ENCODE measurements at places on chromosomes 13 and 19.

DNA sequence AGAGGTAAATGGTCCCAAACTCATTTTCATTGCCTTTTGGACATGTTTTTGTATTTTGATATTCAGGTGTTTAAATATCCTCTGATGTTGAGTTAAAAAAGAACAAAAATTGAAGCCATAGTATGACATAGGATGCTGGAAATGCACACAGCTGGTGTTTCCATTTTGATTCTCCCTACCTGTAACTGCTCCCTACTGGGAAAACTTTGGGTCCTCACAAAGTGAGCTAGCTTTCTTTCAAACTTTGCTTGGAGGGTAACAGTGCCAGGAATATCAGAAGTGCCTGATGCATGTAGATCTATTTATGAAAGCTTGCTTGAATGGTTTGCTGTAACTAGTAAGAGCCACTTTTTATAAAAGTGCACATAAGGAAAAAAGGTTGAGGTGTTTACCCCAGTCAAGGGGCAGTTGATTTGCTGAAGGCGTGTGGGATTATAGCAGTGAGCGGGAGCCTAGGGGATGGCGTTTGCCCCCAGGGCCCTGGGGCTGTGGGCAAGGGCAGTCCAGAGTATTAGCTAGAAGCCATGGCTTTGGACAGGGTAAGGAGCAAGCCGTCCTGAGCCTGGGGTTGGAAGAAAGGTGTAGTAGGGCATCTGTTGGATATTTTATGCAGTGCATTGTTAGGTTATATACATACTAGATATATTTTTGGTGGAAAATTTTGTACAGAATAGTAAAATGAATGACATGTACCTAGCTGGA lies 4.3 kb downstream of the RPS9 start:
- DNase-seq: no peak

DNA sequence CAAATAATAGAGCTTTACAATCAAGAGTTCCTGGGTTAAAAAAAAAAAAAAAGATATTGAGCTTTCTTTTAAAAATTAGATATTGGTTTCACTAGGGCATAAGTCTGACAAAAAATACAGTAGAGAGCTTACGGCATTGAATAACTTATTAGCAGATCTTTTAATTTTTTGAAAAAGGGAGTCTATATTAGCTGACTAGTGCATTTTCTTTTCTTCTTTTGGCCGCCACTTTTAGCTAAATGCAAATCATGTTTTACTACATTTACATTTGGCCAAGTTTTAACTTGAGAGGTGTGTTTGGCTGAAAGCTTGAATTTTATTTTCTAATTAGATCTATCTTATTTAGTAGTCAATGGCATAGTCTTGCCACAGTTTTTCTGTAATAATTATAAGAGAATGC lies 43.4 kb downstream of the SPRY2 start:
- DNase-seq: no peak

GRCh38 chr13:47100214-47100853 lies 203.5 kb upstream of the HTR2A start:
- no peak for DNase-seq

- DNase-seq: no peak
Observed at GRCh38 chr19:50051964-50052363, 26.2 kb downstream of the ZNF473 start.

DNA sequence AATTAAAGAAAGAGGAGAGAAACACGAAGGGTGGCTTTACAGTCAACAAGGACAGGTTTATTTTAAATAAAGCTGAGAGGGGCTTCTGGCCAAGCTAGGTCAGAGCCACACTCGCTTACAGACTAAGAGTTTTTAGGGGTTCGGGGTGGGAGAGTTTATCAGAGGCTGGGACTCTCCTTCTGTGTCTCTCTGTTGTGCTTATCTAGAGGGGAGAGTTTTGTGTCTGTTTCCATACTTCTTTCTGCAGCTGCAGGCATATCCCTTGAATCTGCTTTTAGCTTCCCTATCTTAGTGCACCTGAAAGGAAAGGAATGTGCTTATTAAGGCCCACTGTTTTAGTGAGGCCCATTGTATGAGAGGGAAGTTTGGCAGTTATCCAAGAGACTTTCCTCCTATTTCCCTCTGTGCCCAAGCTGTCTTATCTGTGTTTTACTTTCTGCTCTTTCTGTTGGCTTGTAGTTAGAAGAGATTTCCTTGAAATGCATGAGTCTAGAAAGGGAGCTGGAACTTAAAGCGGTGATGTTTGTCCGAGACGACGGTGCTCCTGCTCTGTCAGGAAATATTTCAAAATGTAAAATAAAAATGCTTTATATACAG lies 275.3 kb downstream of the KCTD12 start:
- DNase-seq: no peak

DNA sequence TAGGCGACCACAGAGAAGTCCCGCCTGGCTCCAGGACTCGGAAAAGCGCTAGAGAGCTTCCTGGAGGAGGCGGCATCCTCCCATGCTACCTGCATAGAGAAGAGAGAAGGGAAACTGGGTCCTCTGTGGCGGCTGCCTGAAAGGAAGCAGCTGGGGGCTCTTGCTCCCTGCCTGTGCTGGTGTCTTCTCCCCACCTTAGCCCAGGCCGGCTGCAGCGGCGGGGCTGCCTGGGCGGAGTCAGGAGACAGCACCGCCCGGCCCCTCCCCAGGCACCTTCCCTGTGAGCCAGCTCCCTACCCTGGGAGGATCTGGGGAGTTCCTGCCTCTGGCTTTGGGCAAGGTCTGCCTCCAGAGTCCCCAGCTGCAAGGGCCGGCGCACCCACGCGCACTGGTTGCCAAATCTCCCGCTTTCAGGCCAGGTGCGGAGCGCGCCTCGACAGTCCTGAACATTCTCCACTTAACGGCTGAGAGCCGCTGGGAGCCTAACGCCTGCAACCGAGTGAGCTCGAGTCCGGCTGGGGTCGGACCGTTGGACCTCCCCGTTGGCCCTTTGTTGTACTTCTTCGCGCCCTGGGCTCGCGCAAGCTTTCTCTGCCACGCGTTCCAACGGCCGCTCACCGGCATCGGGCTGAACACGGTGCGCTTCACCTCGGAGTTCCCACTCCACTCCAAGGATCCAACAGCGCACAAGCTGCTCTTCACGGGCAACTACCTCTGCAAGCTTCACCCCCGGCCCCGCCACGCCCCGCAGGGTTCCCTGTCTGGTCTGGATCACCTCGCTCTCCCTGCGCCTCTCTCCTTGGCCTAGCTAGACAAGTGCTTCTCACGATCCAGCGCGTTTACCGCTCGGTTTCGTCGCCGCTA lies 21.8 kb upstream of the ZNF30 start:
- DNase-seq: no peak

DNA sequence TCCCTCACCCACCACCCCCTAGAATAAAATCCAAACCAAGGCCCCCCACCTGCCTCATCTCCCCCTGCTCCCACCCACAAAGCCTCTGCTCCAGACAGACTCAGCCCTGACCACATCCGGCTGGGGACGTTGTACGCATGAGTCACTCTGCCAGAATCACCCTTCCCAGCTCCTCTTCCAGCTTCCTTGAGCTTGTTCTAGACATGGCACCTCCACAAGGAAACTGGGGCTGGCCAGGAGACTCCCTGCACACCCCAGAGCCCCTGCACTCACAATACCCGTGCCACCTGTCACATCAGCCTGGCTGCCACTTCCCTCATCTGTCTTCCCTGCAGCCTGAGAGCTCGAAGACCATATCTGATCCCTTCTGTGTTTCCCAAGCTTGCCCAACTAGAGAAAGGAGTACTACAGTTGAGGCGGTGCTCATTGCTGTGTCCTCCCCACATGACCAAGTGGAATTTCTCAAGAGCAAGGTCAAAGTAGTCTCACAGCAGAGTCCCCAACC lies 9.7 kb downstream of the DEDD2 start:
- DNase-seq: no peak

DNA sequence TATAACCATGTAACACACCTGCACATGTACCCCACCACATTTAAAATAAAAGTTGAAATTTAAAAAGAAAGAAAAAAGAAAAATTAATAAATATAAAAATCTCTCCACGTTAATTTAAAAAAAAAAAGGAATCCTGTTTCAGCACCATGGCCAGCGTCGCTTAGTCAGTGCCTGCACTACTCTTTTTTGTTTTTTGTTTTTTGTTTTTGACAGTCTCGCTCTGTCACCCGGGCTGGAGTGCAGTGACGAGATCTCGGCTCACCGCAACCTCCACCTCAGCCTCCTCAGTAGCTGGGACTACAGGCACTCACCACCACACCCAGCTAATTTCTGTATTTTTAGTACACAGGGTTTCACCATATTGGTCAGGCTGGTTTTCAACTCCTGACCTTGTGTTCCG lies 835.9 kb downstream of the UQCRFS1 start:
- DNase-seq: no peak

Measured in activated CD4-positive, alpha-beta T cell treated with anti-CD3 and anti-CD28 coated beads, Interleukin-2, amount 50 U/mL, for 1 hour (primary cell).